ENCODE measurements at places on chromosomes 2 and 18. TPM values are rescaled to one million over a fixed set of nuclear protein-coding genes. Genes with fewer than 3 reads are reported as not detected.

GRCh38 chr2:196809260-196809659 is at the start of gene C2orf66:
Gene C2orf66, minus strand, starts transcription at chr2:196809355. Its CDS starts 19 bp downstream, at chr2:196809336.
- no peak for DNase-seq

GRCh38 chr2:176135035-176135440 is 5.5 kb downstream of the HOXD8 start:
- DNase-seq, result no peak

GRCh38 chr2:9199716-9200632 is 6.6 kb upstream of the ASAP2 start:
- no peak for DNase-seq

DNA sequence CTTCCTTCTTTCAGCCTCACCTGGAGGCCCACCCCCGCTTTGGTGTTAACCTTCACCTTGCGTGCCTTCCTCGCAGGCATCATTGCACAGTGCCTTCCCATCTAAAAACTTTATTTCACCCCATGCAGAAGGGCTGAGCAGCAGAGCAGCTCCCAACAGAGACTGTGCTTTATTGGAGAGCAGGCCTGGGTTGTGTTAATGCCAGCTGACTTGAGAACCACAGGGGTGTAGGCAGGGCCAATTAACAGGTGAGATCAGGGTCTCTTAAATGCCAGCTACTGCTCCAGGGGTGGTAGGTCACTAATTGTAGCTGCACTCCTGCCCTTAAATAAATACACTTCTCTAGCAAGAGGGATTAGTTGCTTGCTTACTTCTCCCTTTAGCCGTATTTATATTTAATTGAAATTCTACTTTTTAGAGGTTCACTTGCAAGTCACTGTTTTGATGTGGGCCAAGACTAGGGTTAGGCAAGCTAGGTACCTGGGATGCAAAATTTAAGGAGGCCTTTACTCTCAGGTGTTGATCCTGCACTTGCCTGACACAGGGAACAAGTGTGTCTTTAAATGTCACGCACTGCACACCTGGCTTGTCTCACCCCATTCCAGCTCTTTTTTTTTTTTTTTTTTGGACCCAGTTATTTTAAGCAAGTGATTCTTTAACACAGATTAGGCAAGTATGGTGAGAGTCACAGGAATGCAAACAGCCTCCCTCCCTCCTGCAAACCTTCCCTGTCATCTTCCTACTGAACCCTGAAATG is 54.5 kb downstream of the LYPD1 start:
- DNase-seq, result no peak

DNA sequence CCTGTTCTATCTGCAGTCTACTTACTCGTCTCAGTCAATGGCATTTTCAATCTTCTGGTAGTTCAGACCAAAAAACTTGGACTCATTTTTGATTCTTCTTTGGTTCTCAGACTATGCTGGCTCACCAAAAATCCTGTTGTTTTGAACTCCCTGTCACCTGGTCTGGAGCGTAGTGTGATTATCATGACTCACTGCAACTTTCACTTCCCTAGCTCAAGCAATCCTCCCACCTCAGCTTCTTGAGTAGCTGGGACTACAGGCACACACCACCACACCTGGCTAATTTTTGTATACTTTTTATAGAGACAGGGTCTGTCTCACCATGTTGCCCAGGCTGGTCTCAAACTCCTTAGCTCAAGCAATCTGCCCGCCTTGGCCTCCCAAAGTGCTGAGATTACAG is 163.3 kb upstream of the CDH7 start:
- no peak for DNase-seq

DNA sequence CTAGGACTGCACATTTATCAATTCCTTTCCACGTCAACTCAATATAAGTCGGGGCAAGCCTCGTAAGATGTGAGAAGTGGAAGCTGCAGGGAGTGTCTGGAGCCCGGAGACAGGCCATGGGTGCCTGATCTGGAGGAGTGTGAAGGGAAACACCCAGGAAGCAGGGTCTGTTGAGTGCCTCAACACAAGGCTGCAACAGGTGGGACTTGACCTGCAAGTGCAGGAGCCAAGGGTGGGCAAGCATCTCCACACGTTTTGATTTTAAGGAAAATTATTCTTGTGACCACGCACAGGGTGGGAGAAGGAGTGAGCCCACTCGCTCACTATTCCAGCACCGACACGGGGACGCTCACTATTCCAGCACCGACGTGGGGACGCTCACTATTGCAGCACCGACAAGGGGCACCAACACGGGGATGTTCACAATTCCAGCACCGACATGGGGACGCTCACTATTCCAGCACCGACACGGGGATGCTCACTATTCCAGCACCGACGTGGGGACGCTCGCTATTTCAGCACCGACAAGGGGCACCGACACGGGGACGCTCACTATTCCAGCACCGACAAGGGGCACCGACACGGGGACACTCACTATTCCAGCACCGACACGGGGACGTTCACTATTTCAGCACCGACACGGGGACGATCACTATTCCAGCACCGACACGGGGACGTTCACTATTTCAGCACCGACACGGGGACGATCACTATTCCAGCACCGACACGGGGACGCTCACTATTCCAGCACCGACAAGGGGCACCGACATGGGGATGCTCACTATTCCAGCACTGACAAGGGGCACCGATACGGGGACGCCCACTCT is 197.3 kb downstream of the EIPR1 start:
- DNase-seq, result no peak

GRCh38 chr2:122486086-122486485 is 730.6 kb downstream of the TSN start:
- DNase-seq, result no peak

GRCh38 chr2:240129731-240130392 is 6.2 kb downstream of the COPS9 start:
- DNase-seq, result no peak

- DNase-seq, result no peak
These were observed 101.6 kb upstream of the TMEM18 start for GRCh38 chr2:778731-779350.

GRCh38 chr2:20551260-20551944 is 99.5 kb downstream of the HS1BP3 start:
- no peak for DNase-seq

DNA sequence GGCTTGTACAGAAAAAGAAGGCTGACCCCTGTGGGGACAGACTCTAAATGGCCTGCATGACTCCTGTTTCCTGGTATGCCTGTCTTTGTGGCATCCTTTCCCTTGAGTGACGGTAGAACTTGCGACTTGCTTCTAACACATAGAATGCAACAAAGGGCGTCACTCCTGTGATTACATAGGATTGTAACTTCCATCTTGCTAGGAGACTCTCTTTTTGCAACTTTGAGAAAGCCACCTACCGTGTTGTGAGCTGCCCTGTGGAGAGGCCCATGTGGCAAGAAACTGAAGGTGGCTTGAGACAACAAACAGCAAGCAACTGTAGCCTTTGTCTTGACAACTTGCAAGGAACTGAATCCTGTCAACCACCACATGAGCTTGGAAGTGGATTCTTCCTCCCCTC is 46.5 kb downstream of the THNSL2 start:
- no peak for DNase-seq

GRCh38 chr2:58484221-58484620 is 243.1 kb upstream of the FANCL start:
- peak; percentile 37 for DNase-seq

DNA sequence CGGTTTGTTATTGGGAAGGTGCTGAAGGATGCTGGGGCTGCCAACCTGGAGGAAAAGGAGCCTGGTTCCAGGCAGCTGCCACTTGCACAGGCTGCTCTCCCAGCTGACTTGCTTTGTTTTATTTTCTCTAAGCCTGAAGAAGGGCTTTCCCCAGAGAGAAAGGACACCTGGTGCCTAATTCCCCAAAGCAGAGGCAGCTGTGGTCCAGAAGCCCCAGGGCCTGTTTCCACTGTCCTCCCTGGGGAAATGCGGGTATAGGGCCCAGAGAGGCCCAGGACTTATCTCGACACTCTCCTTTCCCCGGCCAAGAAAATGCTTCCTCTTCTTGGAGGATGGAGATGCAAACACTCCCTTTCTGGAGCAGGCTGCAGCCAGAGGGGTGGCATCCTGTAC is 30.1 kb downstream of the INO80C start:
- DNase-seq, result no peak

DNA sequence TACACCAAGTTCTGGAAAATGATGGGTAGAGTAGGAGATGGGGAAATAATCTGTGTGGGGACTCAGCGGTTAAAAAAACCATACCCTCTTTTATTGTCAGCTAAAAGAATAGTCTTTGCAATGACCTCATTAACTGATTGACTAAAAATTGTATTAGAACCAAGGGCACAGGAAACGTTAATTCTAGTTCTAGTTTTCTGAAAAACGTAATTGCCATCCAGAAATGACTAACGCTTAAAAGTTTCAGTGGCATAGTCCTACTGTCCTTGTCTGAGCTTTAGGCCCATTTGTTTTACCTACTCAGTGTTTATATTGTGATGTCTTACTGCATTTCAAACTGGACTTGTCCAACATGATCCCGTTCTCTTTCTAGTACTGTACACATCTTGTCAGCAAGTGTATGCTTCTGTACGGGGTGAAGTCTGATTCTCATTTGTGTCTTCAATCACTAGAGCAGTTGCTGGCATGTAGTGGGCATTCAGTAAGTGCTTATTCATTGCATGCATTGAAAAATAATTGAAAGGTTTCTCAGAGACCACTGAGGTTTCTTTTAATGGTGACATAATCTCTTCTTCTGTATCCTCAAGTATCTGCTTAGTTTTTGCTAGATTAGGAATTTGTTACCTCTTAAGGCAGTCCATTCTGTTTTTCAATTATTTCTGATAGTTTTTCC is 81.5 kb downstream of the ZNF407 start:
- DNase-seq, result no peak

DNA sequence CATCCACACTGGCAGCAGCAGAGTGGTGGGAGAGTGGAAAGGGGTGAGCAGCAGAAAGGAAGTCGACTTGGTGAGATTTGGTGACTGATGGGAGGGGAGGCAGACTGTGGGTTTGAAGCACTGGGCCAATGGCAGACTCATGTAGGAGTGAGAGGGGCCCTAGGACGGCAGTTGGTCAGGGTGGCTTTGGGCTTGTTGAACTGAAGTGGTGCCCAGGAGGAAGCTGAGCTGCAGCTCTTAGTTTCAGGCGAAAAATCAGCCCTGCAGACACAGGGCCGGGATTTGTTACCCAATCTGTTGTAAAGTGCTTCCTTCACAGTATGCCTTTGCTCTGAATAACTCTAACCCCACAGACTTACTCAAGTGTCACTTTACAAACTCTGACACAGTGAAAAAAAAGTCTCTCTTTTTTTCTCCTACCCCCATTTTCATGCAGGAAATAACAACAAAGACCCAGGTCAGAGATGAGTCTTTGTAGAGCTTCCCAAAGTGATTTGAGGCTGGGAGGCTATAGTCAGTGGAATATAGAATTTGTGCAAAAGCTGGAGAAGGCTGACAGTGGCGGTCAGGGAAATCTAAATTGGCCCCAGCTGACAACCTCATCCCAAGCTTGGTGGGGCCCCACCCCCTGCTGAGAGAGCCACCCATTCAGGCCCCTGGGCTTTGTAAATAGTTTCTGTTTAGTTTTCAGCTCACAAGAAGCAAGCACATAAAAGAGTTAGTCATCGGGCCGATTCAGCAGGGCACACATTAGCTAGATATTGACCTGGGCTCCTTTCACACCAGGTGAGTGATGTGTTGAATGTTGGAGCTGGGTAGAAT is 226.9 kb downstream of the VAPA start:
- peak; percentile 23 for DNase-seq

- no peak for DNase-seq
These were observed 15.6 kb upstream of the WDR75 start for GRCh38 chr2:189425676-189426075.

- DNase-seq, result no peak
These were observed 103.8 kb downstream of the VWC2L start for GRCh38 chr2:214514704-214515103.

DNA sequence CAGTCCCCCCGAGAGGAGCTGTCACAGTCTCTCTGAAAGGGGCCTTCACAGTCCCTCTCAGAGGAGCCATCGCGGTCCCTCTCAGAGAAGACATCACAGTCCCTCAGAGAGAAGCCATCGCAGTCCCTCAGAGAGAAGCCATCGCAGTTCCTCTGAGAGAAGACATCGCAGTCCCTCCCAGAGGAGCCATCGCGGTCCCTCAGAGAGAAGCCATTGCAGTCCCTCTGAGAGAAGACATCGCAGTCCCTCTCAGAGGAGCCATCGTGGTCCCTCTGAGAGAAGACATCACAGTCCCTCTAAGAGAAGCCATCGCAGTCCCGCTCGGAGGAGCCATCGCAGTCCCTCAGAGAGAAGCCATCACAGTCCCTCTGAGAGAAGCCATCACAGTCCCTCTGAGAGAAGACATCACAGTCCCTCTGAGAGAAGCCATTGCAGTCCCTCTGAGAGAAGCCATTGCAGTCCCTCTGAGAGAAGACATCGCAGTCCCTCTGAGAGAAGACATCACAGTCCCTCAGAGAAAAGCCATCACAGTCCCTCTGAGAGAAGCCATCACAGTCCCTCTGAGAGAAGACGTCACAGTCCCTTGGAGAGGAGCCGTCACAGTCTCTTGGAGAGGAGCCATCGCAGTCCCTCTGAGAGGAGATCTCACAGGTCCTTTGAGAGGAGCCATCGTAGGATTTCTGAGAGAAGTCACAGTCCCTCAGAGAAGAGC is 1.3 kb upstream of the ZNF512 start:
- no peak for DNase-seq

GRCh38 chr2:134466141-134466540 is 212.3 kb downstream of the MGAT5 start:
- DNase-seq, result peak; percentile 39

GRCh38 chr2:70986499-70987189 is 8.0 kb downstream of the TEX261 start:
- no peak for DNase-seq

DNA sequence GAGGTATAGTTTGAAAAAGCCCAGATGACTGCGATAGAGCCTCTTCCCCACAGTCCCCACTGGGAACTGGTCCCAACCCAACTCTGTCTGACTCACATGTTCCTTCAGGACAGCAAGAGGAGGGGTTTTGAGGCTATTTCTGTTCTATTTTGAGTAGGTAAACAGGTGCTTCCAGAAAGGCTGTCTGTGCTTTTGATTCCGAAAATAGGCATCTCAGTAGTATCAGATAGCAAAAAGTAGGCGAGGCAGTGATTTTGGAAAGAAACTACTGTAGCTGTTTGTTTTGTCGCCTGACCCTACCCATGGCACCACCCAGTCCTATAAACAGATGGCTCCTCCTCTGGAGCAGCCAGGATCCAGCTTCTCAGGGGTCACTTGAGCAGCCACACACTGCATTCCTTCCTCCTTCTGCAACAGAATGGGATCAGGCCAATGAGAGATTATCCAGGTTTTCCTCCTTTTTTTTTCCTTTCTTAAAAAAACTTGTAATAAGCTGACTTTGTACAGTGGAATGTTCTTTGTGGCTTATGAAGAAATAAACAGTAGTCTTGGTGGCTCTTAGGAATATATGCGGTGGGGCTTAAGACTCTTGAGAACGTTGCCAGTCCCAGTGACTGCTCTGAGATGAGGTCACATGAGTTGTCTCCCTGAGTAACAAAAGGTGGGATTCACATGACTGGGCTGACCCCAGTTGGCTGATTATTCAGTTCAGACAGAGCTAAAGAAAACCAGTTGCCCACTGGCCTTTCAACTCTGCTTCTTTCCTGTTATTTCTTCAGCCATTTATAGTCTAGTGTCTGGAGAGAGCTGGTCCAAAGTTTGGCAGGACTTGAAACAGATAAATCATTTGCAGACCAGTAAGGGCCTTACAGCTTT is 98.6 kb downstream of the KCNS3 start:
- peak; percentile 77 for DNase-seq

Gene SERPINB4
- polyA plus RNA-seq, result 1.3 TPM

Gene RNF125
- polyA plus RNA-seq, result 2.4 TPM

Gene UGT1A8
- polyA plus RNA-seq, result not detected

Gene TMEM18
- polyA plus RNA-seq, result 28.0 TPM

Gene IL1F10
- polyA plus RNA-seq, result 0.09 TPM

Gene MYO7B
- polyA plus RNA-seq, result not detected

Gene FBXO36
- polyA plus RNA-seq, result 0.86 TPM

Gene FAM117B
- 0.95 TPM for polyA plus RNA-seq

Gene LIMS4
- 0.29 TPM for polyA plus RNA-seq

Gene BZW1
- polyA plus RNA-seq, result 288 TPM

Gene IL1A
- polyA plus RNA-seq, result 26.3 TPM

Gene CACNB4
- polyA plus RNA-seq, result not detected

Data from mammary epithelial cell (primary cell).